ENCODE measurements at places on chromosomes 1 and 21.
A peak's percentile ranks its signal among the peaks of the same experiment; 100 is the strongest.

DNA sequence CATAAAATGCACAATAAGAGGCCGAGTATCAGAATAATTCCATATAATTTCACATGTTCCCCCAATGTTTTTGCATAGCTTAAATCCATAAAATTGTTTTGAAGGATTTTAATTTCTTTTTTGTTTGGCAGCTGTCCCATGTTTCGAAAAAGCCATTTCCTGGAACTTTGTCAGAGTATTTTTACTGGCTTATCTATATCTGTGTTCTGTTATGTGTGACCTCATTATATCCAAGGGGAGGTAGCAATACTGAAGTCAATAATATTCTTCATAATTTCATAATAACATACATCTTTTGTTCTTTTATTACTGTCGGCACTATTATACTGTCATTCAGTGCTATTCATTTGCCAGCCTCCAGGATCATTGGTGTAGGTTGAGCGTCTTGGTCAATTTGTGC lies 9.4 kb upstream of the BACH1 start:
- DNase-seq = no peak

- DNase-seq = no peak
Measured at GRCh38 chr1:6464514-6464836, 1.5 kb downstream of the TNFRSF25 start.

DNA sequence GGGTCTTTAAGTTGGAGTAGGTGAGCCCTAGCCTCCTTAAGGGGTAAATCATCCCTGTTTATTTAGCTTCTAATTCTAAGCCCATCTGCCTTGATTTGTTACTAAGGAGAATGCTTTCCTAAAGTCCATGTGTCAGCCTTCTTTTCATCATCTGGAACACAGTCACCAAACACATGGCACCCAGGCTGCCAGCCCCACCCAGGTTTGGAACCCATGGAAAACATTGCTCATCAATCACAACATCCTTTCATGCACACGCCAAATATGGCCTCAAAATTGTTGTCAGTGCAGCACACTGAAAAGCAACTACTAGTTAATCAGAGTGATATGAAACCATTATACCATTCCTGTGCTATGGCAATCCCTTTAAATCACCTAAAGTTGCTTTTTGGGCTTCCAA lies 386.7 kb upstream of the ESRRG start:
- no peak for DNase-seq

GRCh38 chr1:231161667-231162296 lies at the start of gene TRIM67:
TSS of gene TRIM67 (plus strand) at chr1:231162058. CDS start at chr1:231162970, 912 bp downstream.
- DNase-seq = no peak

- peak; percentile 72 for DNase-seq
Measured at GRCh38 chr1:107991371-107992066, 26.5 kb upstream of the VAV3 start.

DNA sequence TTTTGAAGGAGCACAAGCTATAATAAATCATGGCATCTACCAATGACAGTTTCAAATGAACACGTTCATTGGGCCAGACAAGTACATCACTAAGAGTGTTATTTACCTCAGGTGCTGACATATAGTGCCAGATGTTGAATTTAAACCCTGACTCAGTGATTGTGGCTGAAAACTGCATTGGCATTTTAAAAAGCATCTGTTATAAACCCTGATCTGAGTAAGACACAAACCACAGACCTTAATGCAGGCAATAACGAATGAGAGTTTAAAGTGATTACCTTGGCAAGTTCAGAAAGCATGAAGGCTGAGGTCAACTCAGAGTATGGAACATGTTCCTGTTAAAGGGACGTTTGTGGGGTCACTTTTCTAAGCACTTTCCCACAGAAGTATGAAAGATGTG lies 865.1 kb upstream of the TMPRSS15 start:
- DNase-seq = no peak

- no peak for DNase-seq
Measured at GRCh38 chr21:37762606-37763005, 153.7 kb downstream of the KCNJ6 start.

GRCh38 chr1:167582064-167582463 lies 28.5 kb upstream of the CREG1 start:
- no peak for DNase-seq

GRCh38 chr1:7555391-7556185 lies 215.5 kb upstream of the VAMP3 start:
- no peak for DNase-seq

GRCh38 chr1:180542113-180542837 lies 16.5 kb upstream of the OVAAL start:
- DNase-seq = no peak

DNA sequence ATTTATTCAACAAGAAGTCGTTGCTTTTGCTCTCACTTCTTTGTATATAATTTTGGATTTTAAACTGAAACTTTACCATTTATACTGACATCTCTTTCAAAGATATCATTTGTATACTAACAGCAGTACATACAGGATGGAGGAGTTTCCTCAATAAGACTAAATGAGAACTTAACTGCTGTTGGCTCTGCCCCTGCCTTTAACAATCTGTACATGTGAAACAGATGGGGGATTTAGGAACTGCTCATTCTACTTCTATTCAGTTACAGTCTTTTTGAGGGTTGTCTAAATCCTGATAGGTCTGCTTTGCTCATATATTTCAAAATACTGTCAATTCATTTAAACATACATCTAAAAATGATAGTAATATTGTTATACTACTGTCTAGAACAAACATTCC lies 663.2 kb downstream of the ADGRL2 start:
- no peak for DNase-seq

DNA sequence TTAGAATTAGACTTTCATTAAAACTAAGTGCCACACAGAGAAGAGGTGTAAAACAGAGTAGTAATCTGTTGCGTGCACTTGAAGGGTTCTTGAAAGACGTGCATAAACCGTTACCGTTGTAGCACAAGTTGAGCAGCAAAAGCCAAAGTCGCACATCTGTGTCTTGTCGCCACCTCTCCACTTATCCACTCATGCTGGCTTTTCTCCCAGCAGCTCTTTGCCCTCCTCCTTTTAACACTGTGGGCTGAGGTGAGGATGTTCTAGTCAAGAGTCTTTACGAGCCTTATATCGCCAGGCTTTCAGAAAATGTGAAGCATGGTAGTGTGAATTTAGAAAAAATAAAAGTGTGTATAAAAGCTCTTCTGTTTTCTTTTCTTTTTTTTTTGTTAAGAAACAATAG lies 48.0 kb downstream of the NR5A2 start:
- no peak for DNase-seq

DNA sequence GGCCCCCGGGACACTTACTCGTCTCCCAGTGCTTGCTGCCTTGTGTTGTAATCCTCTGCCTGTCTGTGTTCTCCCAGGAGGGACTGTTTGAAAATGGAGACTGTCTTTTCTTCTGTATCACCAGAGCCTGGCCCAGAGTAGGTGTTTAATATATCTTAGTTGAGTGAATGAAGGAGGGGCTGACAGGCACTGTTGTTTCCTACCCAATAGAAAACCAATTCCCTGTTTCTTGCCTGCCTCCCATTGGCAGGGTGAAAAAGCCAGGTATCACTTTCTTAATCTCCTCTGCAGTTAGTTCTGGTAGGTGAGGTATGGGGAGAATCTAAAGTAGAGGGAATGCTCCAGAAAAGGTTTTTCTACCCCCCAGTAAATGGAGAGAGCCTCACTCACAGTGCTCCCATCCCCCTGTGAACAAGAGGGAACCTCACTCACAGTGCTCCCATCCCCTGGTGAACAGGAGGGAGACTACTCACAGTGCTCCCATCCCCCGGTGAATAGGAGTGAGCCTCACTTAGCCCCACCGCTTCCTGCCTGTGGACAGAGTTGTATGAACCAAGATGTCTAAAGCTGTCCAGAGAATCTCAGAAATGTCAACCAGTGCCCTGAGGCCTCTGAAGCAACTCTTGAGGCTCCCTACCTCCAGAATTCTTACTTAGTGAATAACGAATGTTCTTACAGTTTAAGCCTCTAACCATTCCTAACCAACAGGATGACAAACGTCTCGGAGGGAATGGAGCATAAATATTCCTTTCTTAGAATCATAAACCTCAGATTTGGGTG lies at the start of gene GJA5:
Gene GJA5 (minus strand): TSS at position 122 of the 780 bp plus-strand sequence. CDS start 1,364 bp downstream, outside the sequence.
- no peak for DNase-seq

DNA sequence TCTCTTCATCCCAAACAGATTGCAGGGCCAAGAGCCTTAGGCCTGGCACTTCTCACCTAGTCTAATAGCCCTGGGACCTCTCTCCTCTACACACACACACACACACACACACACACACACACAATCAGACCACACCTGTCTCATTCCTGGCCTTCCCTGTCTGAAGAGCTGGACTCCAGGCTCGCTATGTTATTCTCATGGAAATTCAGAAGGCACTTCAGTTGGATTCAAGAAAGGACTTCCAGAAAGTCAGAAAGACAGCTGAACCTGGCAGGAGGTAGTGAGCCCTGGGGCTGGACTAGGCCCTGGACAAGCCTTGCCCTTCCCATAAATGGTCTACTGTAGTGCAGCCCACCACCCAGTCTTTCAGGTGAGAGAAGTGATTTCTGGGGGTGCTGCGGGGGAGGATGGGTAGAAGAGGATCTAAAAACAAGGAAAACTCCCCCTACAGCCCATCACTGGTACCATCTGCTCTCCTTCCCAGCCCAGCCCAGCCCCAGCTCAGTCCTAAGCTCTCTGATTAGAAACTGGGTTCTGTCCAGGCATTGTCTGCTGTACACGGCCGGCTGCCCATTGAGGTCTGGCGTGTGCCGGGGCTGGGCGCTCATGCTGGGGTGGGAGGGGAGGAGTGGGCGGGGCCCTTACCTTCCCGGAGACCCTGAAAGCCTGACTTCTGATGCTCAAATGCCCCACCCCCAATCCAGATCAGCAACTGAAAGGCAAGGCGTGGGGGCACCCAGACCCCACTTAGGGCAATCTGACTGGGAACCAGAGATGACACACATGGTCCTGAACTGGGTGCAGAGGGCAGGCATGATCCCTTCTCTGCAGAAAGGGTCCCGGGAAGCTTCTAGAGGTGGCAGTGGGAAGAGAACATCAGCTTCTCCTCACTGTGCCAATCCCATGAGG lies 2.5 kb downstream of the KIF21B start:
- DNase-seq = no peak

GRCh38 chr1:37792943-37793686 lies 532 bp upstream of the MANEAL start:
- DNase-seq = no peak

- no peak for DNase-seq
Measured at GRCh38 chr1:241323514-241324195, 33.4 kb downstream of the RGS7 start.

GRCh38 chr1:31243501-31244286 lies 4.0 kb upstream of the NKAIN1 start:
- peak; percentile 16 for DNase-seq

GRCh38 chr21:37374027-37374426 lies 7.5 kb downstream of the DYRK1A start:
- DNase-seq = no peak

GRCh38 chr1:239354231-239354630 lies 32.1 kb upstream of the CHRM3 start:
- DNase-seq = no peak

GRCh38 chr1:54220004-54220811 lies 20.2 kb downstream of the MRPL37 start:
- DNase-seq = no peak

DNA sequence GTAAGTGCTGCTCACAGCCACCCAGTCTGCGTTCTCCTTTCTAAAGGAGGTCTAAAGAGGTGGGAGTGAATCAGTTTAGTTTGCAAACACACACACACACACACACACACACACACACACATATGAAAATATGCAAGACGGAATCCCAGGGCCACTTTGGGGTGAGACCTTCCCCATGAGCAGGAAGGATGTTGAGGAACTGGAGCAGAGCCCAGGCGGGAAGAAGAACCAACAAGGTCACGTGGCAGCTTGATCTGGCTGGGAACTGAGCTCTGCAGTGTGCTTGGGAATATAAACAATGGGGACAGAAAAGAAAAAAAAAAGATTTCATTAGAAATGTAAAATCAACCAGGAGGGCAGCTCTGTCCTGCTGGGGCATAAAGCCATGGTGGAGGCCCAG lies 32.6 kb downstream of the OR2G3 start:
- DNase-seq = no peak

GRCh38 chr1:106022312-106022902 lies 1034.1 kb upstream of the PRMT6 start:
- no peak for DNase-seq

DNA sequence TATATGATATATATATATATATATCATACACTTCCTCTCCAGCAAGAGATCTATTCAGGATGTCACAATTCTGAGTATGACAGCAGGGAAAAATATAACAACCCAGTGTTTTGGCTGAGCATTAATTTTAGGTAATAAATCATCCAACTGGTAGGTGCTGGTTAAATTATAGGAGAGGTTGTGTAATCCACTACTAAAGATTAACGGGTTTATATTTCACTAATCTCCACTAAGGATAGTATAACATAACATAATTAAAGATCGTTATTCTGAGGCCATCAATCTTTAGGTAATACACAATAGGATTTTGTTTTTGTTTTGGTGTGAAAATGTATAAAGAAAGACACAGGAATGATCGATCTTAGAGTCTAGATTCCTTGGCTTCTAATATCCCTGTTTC lies 102.2 kb downstream of the COQ8A start:
- no peak for DNase-seq

DNA sequence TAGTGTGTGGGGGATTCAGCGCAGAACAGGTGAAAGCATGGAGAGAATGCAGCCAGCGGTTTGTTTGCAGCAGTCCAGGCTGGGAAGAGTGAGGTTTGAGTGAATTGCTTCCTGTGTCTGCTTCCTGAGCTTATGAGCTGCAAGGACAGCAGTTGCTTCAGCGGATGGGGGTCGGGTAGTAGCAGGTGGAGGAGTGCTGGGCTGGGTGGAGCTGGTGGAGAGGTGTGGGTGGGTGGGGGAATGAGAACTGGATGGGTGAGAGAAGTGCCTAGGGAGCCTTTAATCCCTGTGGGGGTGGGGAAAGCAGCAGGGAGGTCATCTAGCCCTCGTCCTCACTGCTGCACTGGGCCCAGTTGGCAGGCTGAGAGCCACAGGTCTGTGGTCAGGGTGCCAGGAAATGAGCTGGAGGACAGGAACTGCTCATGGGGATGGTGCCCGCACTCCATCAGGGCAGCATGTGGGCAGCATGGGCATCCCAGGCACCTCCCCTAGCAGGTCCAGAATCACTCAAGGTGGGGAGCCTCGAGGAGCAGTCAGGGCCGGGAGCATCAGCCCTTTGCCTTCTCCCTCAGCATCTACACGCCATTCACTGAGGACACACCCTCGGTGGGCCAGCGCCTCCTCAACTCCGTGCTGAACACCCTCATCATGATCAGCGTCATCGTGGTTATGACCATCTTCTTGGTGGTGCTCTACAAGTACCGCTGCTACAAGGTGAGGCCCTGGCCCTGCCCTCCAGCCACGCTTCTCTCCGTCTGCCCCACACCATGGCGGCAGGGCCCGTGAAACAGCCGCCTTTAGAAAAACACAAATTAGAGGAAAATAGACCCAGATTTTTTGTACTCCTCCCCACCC lies 14.8 kb downstream of the PSEN2 start:
- DNase-seq = no peak

Data from HS-5 (cell line).